ENCODE measurements at places on chromosomes 3 and 15.

DNA sequence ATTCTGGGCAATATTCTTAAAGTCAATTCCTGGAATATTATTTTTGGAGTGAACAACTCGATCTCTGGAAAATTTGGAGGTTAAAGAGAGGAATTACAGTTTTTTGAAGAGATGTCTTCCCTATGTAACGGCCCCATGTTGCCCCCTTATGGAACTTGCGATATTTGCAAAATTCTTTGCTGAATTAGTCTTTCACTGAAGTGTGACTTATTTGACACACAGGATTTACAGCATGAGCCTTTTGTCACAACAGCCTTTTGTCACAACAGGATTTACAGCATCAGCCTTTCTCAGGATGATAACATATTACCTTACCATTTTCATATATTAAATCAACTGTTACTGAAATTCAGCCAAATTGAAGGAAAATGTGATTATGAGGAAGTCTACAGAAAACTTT, 37.8 kb upstream of the SPTSSB start:
- DNase-seq: no peak

GRCh38 chr3:70358978-70359580, 46.6 kb upstream of the MDFIC2 start:
- no peak for DNase-seq

DNA sequence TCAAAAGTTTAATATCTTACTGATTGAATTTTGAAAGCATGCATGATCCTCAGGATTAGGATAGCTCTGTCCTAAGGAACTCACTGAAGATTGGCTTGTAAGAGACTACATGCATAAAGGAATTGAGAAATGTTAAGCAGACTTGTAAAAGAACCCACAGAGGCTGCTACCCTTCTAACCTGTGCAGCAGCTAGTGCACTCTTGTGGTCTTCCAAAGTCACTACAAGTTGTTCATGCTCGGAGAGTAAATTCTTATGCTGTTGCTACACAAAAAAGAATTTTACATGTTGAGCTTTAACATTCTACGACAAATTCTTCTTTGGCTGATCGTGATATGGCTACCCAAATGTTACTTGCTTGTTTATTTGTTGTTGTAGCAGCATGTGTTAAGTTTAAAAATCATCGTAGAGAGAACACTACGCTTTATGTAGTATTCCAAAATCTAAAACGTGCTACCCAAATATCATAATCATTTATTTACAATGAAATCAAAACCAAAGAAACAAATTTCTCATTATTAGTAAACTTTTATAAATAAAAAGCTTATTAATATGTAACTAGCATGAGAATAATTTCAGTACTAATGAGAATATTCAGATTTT, 55.0 kb downstream of the GOLIM4 start:
- no peak for DNase-seq

- DNase-seq: no peak
Measured at GRCh38 chr15:57415602-57416001, 39.3 kb downstream of the CGNL1 start.

DNA sequence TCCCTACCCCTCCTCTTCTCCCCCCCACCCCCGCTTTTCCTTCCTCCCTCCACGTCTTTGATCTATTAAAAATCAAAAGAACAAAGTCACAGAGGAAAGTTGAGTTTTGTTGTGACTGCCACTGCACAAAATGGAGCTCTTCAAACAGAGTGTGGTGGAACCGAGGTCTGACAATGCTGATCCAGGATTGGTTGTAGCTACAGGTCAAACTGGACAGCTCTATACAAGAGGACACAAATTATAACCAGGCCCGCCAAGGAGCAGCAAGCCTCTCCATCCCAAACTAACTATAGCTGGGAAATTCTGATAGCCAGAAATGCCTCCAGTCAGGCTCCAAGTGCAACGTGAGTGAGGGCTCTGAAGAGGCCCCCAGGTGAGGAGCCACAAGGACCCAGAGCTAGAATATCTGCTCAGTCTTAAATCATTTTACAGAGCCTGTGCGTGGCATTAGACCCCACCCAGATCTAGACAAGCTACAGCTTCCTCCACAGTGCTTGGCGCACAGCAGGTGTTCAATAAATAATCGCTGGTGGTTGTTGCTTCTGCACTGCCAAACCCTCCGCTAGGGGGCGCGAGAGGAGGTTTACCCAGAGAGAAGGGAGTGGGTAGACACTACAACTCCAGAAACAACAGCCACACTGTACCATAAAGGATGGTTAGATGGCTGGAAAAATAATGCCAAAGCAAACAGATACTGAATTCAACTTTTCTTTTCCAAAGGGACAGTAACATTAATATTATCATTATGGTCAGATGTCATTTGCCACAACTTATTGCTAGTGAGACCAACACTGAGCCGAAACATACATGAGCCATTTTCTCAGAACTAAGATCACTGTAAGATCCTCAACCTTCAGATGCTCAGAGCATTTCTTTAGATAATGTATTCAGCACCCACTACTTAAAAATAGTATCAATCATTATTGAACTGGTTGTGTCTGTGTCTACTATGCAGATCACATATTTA, 44.6 kb downstream of the ZIC4 start:
- no peak for DNase-seq

GRCh38 chr15:25812073-25812472, 51.1 kb downstream of the ATP10A start:
- no peak for DNase-seq

- DNase-seq: no peak
Measured at GRCh38 chr3:123157209-123157597, 44.5 kb upstream of the SEC22A start.

DNA sequence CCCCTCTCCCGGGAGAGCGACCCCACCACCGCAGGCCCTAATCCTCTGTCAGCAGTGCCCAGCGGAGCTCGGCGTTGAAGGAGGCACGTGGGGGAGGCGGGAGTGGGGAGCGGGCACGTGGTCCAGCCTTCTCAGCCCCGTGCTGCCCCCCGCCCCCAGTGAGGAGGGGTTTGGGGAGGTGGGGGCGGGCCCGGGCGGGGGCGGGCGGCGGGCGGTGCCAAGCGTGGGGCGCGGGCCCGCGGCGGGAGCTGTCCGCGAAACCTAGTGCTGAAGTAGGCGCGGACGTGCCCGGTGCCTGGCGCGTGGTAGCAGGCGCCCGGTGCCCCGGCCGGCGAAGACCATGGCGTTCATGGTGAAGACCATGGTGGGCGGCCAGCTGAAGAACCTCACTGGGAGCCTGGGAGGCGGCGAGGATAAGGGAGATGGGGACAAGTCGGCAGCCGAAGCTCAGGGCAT, at the start of gene CPLX3:
Gene CPLX3 (plus strand): TSS at position 264 of the 456 bp plus-strand sequence. CDS start 77 bp downstream, at position 341.
- DNase-seq: no peak

GRCh38 chr3:112472691-112473090, 26.6 kb downstream of the BTLA start:
- no peak for DNase-seq
